ENCODE measurements at places on chromosomes 3 and 15.

GRCh38 chr3:195032106-195032759 lies 238.7 kb downstream of the XXYLT1 start:
- DNase-seq = no peak

- DNase-seq = no peak
Measured at GRCh38 chr15:84586696-84587095, 14.1 kb upstream of the ZSCAN2 start.

- DNase-seq = no peak
Measured at GRCh38 chr15:101024073-101024695, 105.0 kb downstream of the LRRK1 start.

- no peak for DNase-seq
Measured at GRCh38 chr3:78887029-78887428, 880.8 kb downstream of the ROBO1 start.

GRCh38 chr3:50612234-50612882 lies 784 bp upstream of the CISH start:
- no peak for DNase-seq

GRCh38 chr15:54026891-54027290 lies 48.6 kb downstream of the UNC13C start:
- DNase-seq = no peak

DNA sequence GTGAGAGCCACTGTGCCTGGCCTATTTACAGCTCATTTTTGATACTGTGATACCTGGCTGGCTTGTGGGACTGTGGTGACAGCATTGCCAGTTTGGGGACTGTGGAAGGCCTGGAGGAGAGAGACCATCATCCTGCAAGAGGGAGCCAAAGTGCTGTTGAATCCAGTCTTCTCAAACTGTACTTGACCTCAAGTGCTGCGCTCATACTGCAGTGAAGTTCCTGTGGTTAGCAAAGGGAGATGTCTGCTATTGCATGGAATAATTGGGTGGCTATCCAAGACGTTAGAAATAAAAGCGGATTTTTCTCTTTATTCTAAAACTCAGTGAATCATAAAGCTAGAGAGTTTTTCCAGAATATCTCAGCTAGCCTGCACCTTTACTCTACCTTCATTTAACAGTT lies 83.4 kb downstream of the CCK start:
- no peak for DNase-seq

- DNase-seq = no peak
Measured at GRCh38 chr3:169847896-169848295, 21.8 kb downstream of the LRRC31 start.

DNA sequence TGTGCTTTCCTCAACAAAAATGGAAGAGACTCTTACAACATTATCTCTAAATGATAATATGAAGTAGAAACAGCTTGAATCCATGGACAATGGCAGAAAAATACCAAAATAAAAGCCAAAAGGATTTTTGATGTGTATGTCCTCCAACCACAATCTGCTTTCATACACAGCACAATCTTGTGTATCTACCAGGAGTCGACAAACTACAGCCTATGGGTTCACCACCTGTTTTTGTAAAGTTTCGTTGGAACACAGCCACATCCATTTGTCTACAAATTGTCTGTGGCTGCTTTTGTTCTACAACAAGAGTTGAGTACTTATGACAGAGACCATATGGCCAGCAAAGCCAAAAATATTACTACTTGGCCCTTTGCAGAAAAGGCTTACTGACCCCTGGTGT lies 88.7 kb upstream of the UBE2E2 start:
- DNase-seq = no peak

DNA sequence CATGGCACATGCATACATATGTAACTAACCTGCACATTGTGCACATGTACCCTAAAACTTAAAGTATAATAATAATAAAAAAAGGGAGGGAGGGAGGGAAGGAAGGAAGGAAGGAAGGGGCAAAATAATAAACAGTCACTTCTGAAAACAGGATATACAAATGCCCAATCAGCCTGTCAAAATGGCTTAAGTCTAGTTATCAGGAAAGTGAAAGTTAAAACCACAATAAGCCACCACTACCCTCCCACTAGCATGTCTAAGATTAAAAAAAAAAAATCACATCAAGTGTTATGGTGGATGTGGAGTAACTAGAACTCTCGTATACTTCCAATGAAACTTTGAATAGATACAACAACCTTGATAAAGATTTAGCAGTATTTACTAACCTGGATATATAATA lies 145.6 kb upstream of the GMNC start:
- DNase-seq = no peak

DNA sequence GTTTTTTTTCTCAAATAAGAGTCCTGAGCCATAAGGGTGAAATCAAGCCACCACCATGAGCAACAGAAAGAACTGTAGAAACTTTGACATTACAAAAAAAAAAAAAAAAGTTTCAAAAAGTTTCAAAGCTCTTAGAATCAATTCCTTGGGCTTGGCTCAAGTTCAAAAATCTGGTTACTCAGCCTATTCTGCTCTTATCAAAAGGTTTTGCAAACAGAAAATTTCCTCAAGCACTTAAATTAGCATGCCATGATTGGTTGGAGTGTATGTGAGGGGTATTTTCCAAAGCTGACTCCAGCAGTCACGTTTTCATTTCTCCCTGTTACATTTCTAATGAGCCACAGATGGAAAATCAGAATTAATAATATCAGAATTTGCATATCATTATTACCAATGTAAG lies 12.1 kb upstream of the PEX5L start:
- no peak for DNase-seq

DNA sequence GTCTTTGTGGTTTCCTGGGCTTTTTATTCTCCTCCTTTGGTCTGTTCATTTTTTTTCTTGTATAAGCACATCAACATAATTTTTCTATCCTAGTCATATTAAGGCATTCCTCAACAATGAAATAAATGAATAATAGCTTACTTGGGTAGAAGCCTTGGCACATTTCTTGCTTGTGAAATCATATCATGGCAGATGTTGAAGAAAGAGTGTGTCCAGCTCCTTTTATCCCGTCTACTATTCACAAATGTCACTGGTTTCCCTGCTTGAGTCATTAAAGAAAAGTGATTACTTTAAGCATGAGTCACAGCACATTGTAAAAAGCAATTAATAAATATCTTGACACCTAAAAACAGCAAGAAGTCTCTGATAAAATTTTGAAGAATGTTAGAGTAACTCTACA lies 42.1 kb downstream of the MINAR1 start:
- no peak for DNase-seq

GRCh38 chr3:156605686-156606605 lies 51.0 kb upstream of the SSR3 start:
- DNase-seq = no peak

DNA sequence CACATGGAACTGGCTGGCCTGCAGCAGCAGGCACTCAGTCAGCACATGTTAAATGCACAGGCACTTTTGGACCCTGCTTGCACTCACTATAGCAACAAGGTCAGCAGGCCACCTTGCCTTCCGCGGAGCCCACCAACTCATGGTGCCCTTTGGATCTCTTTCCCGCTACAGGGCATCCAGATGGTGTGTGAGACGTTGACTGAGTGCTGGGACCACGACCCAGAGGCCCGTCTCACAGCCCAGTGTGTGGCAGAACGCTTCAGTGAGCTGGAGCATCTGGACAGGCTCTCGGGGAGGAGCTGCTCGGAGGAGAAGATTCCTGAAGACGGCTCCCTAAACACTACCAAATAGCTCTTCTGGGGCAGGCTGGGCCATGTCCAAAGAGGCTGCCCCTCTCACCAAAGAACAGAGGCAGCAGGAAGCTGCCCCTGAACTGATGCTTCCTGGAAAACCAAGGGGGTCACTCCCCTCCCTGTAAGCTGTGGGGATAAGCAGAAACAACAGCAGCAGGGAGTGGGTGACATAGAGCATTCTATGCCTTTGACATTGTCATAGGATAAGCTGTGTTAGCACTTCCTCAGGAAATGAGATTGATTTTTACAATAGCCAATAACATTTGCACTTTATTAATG lies 85.0 kb downstream of the TGFBR2 start:
- DNase-seq = no peak

DNA sequence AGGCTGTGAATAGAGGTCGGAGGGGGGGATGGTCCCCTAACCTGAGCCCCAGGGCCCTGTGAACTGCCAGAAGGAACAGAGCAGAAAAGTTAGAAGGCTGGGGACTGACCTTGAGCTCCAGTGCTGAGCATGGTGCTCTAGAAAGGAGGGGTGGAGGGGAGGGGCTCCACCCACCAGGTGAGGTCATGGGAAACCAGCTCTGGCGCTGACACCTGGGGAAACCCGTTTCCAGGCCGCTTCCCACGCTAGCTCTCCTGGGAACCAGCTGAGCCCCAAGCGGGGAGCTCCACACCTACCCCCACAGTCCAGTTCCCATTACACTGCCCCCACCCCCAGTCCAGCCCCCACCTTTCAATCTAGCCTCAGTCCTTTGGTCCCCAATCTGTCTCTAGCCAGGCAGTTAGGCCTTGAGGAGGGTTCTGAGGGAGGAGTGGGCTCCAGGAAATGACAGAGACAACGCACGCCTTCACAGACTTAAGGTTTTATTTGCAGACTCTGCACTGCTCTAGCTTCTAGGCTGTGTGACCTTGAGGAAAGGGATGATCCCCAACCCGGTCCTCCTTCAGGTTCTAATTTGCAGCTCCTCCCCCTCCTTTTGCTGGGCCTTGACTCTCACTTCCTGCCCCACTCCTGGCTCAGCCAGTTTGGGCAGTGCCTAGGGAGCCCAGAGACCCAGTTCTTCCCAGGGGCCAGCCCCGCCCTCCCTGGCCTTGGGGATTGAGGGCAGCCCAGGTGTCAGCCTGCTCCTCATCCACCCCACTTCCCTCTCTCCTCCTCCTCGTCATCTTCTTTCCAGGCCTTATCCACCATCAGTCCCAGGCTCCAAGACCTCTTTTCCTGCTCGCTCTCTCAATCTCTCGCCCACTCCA lies 2.1 kb downstream of the RHOV start:
- DNase-seq = peak; percentile 43

- no peak for DNase-seq
Measured at GRCh38 chr3:13014755-13015285, 58.4 kb downstream of the IQSEC1 start.

GRCh38 chr3:136141291-136141785 lies 54.8 kb downstream of the MSL2 start:
- no peak for DNase-seq

- no peak for DNase-seq
Measured at GRCh38 chr15:58562135-58562534, 130.3 kb downstream of the LIPC start.

DNA sequence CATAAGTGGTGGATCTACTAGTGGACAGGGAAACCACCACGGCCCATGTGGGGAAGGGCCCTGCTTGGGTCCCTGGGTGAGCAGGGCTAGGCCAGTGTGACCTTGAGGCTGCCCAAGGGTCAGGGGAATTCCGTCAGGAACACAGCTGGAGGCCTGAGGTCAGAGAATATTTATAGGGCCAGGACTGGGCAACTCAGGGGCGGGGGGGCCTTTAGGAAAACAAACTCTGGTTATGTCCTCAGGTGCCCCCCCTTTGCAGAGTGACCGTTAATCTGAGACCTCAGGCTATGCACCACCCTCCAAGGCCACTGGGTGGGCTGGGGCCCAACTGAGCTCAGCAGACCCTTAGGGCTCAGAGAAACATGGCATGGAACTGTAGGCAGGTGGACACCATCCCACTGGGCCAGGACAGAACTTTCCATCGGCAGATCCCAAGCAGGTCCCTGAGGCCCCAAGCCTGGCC lies 2.5 kb downstream of the TWF2 start:
- no peak for DNase-seq

DNA sequence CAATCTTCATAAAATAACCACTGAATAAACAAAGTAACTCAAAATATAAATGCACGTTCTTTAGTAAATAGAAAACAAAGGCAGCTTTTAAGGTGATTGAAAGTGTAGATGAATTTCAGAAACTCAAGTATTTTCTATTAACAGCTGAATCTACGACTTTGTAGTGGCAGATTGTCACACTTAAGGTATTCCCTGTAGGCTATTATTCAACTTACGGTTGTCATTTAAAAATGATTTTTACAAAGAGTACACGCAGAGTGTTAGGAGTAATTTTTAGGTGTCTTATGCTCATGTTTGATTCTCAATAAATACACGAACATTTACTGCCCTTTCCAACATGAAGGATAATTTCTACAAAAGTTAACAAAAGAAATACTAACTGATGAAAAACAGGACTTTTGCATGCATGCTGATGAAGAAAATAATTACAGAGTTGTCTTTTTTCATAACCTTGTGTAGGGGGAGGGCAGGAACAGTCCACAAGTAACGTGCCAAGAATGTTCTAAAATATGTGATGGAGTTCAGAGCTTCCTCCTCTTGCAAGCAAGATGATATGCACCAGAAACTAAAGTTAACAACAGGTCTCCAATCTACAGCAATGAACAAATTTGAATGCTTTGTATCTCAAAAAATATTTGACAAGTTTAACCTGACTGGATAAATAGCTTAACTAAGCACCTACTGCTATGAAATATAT lies 16.7 kb downstream of the DCBLD2 start:
- no peak for DNase-seq

GRCh38 chr3:104126463-104126862 lies 1240.2 kb upstream of the ALCAM start:
- DNase-seq = no peak

GRCh38 chr15:79185199-79185598 lies 94.6 kb upstream of the RASGRF1 start:
- peak; percentile 14 for DNase-seq

GRCh38 chr15:57915827-57916531 lies 149.5 kb downstream of the ALDH1A2 start:
- no peak for DNase-seq

DNA sequence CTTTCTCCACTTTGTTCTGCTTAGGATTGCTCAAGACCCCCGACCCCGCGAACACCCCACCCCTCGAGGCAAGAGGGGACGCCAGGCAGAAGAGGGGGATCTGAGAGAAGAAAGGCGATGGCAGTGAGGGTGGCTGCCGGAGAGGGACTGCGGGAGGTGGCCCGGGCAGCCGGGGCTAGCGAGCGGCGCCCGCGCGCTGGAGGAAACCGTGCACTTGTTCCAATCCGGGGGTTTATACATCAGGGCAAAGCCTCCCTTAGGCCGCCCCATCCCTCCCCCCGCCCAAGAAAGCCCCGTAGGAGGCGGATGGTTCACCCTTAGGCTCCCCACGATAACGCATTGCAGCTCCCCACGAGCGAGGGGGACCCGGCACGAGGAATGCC lies 475 bp downstream of the ERC2 start:
- peak; percentile 3 for DNase-seq

- DNase-seq = peak; percentile 38
Measured at GRCh38 chr3:71784914-71785531, at the start of gene PROK2. PROK2 (minus strand) TSS chr3:71785148; CDS start chr3:71785052, 96 bp downstream.

GRCh38 chr3:102141928-102142239 lies 292.6 kb downstream of the NFKBIZ start:
- DNase-seq = no peak

- DNase-seq = no peak
Measured at GRCh38 chr3:55497250-55497649, 10.1 kb upstream of the WNT5A start.

Data from stimulated activated CD4-positive, alpha-beta T cell treated with anti-CD3 and anti-CD28 coated beads, Interleukin-1b, Interleukin-23, amount 100 ng/mL, for 4 hours (primary cell).